ENCODE measurements at places on chromosomes 3 and 15.

DNA sequence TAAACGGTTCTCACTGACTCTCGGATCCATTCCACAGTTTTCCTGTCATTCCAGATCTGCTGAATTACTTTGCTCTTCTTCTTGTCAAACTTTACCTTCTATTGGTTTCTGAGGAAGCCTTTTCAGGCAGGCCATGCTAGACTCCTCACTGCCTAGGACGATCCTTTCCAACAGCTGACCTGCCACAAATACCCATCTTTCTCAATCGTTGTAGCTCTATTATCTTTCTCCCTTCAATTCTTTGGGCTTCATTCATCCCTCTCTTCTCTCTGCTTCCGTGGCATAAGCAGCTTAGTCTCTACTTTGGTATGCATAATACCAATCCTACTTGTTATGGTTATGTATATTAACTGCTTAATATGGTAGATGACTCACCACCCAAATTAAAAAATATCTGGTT lies 421.8 kb downstream of the NLGN1 start:
- no peak overlapping the region for H3K4me3 ChIP-seq
- no peak for DNase-seq
- H3K27me3 ChIP-seq = peaks cover 4% of the 10 kb centered on the region
- H3K27ac ChIP-seq = no peak overlapping the region
- H3K36me3 ChIP-seq = no peaks in the 10 kb centered on the region
- no peaks in the 10 kb centered on the region for H3K4me1 ChIP-seq

DNA sequence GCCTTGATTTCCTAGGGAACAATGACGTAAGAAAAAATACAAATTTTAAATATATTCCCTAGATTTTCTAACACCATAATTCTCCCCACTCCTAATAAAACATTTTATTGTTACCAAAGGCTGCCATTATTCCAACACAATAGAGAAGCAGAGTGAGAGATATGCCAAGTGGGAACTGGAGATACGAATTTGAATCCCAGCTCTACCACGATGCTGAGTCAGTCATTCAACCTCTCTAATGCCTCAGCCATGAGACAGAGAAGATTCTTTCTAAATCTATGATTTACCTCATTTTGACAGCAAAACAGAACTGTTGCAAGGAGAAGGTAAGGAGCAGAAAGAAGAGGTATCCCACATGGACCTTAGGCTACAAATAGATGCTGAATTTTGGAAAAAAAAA lies 112.5 kb downstream of the IGF2BP2 start:
- H3K4me3 ChIP-seq = no peak overlapping the region
- no peaks in the 10 kb centered on the region for H3K27me3 ChIP-seq
- H3K4me1 ChIP-seq = no peaks in the 10 kb centered on the region
- DNase-seq = no peak
- no peak overlapping the region for H3K27ac ChIP-seq

DNA sequence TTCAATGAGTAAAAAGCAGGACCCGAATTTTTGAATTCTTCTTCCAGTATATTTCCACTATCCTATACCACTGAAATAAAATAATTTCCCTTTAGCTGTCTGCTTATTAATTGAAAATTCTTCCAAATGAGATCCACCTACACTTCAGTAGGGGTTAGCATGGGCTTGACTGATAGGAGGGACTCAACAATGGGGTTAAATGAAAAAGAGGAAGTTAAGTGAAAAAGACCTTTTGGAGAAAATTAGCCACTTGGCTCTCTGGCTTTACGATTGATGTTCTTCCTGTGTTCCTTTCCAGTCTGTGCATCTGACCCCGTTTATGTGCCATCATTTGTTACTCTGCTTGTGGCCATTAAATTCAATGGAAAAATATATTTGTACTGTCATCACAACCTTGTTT lies 54.0 kb upstream of the GCNT3 start:
- no peaks in the 10 kb centered on the region for H3K27me3 ChIP-seq
- peaks cover 2% of the 10 kb centered on the region for H3K4me1 ChIP-seq
- no peak for DNase-seq
- H3K4me3 ChIP-seq = no peak overlapping the region
- H3K27ac ChIP-seq = no peak overlapping the region
- H3K36me3 ChIP-seq = no peaks in the 10 kb centered on the region

DNA sequence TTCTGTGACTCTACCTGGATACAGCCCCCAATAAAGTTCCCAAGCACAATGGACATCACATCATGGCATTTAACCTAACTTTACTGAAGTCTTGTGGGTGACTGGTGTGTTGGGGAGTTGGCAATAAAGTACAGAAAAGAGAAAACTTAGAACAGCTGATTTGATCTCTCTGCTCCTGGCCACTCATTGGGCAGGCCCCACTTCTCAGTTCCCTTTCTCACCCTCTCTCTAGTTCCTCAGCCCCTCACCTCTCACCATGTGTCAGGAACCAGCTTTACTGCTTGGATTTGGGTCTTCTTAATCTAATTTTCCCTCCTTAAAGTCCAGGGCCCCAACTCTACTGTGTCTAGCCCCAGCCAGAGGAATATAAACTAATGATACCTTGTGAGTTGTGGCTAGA lies 713 bp upstream of the MUC13 start:
- no peaks in the 10 kb centered on the region for H3K4me1 ChIP-seq
- H3K36me3 ChIP-seq = no peaks in the 10 kb centered on the region
- no peaks in the 10 kb centered on the region for H3K27me3 ChIP-seq
- H3K4me3 ChIP-seq = no peak overlapping the region
- H3K27ac ChIP-seq = no peak overlapping the region

DNA sequence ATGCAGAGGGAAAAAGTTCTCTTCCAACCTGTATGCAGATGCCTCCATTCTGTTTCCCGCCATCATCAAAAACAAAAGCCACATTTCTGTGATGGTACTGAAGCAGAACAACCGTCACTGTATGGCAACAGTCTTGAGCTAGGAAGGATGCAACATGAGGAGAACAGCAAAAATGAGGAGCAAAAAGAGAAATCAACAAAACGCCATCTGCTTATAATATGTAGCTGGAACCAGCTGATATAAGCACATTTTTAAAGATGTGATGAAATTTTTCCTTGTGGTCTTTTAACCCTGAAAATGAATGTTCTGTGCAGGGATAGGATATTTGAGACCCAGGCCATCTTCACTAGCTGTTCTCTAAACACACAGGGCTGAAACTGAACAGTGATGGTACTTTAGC lies 287.0 kb downstream of the ZIC4 start:
- no peaks in the 10 kb centered on the region for H3K27me3 ChIP-seq
- peaks cover 3% of the 10 kb centered on the region for H3K4me1 ChIP-seq
- H3K27ac ChIP-seq = no peak overlapping the region
- no peak overlapping the region for H3K4me3 ChIP-seq
- DNase-seq = no peak

DNA sequence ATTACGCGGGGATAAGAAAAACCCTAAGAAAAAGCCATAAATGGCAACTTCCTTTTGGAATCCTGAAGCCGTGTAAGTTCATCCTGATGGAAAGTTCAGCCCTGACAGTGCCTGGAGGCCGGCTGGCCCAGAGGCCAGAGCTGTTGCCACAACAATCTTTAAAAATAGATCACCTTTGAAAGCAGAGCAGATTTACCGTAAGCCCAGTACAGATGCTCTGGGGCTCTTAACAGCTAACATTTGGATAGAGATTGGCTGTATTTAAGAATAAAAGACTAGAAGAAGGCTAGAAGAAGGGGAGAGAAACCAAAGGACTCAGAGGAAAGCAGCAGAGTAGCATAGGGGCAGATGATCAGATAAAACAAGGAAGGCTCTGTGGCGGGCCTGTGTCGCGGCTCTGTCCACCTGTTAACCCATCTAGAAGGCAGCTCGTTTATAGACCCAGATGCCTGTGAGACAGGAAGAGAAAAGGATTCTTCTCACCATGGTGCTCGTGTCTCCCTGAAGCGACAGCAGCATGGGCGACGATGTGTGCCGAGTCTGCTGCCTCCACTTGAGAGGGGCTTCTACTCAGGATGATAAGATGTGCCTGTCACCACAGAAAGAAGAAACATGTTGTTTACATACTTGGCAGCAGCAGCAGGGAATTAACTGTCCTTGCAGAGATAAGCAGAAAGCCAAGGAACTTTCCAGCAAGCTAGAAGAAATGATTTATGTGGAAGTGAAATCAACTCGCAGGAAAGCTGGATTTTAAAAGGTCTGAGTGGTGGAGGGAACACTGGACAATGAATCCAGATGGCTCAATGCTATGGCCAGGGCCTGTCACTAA lies 69.9 kb downstream of the SYNM start:
- no peaks in the 10 kb centered on the region for H3K36me3 ChIP-seq
- H3K4me1 ChIP-seq = no peaks in the 10 kb centered on the region
- H3K27me3 ChIP-seq = no peaks in the 10 kb centered on the region
- H3K4me3 ChIP-seq = no peak overlapping the region
- no peak overlapping the region for H3K27ac ChIP-seq
- DNase-seq = no peak

GRCh38 chr15:72113347-72114031 lies 4.5 kb downstream of the MYO9A start:
- no peak for DNase-seq
- H3K4me1 ChIP-seq = no peaks in the 10 kb centered on the region
- no peak overlapping the region for H3K27ac ChIP-seq
- no peaks in the 10 kb centered on the region for H3K36me3 ChIP-seq
- no peak overlapping the region for H3K4me3 ChIP-seq

GRCh38 chr3:16883723-16884083 lies 1.1 kb upstream of the PLCL2 start:
- no peak for DNase-seq
- H3K4me1 ChIP-seq = peaks cover 17% of the 10 kb centered on the region
- peak overlapping the region; percentile 78 for H3K27ac ChIP-seq
- H3K36me3 ChIP-seq = no peaks in the 10 kb centered on the region

DNA sequence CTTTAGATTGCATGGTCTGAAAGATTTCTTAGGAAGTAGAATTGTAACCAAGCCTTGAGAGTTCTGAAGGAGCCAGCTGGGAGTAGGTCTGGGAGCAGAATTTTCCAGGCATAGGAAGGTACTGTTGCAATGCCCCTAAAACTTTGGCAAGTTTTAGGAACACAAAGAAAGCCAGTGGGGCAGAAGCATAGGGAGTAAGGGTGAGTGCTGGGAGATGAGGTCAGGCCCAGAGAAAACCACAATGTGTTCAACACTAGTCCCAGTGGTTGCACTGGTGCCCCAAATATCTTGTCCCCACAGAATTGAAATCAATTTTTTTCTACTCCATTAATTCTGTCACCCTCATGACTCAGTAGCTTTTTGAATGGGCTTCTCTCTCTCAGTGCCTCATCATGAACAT lies 120.7 kb upstream of the GALNT15 start:
- no peaks in the 10 kb centered on the region for H3K27me3 ChIP-seq
- no peak for DNase-seq
- H3K36me3 ChIP-seq = no peaks in the 10 kb centered on the region
- no peak overlapping the region for H3K4me3 ChIP-seq

DNA sequence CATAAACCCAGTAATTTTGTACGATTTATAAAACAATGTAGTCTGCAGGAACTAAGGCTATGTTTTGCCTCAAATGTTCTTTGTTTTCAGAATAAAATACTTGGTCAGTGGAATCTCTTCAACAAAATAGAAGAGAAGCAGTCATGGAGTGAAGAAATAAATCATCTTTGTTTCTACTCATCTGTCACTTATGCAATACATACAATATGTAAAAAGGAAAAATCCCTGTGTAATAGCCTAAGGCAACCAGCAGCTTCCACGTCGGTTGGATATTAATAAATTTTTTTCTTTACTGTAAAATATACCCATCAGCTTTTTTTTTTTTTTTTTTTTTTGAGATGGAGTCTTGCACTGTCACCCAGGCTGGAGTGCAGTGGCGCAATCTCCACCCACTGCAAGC lies 5.2 kb upstream of the WDR5B start:
- H3K36me3 ChIP-seq = peaks cover 4% of the 10 kb centered on the region
- H3K4me1 ChIP-seq = peaks cover 6% of the 10 kb centered on the region
- H3K27me3 ChIP-seq = no peaks in the 10 kb centered on the region
- no peak for DNase-seq

DNA sequence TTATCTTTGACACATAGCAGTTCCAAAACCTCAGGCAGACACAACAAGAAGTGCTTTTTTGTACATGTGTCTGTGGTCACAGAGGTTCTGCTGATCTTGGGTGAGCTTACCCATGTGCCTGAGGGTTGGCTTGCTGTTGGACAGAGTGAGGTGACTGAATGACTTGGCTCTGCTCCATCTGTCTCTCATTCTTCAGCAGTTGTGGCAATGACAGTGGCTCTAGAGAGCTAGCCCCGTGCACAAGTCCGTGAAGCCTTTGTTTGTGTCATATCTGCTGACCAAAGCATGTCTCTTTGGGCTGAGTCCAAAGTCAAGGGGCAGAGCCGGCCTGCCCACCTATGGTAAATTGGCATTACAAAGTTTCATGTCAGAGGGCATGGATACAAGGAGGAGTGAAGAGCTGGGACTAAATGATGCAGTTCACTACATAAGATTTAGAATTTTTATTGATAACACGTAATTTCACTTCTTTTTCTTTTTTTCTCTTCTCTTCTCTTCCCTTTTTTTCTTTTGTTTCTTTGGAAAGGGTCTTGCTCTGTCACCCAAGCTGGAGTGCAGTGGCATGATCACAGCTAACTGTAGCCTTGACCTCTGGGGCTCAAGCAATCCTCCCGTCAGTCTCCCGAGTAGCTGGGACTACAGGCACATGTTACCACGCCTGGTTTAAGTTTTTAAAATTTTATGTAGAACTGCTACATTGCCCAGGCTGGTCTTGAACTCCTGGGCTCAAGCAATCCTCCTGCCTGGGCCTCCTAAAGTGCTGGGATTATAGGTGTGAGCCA lies 77.9 kb downstream of the ITPR1 start:
- H3K4me1 ChIP-seq = no peaks in the 10 kb centered on the region
- no peaks in the 10 kb centered on the region for H3K36me3 ChIP-seq
- H3K27me3 ChIP-seq = no peaks in the 10 kb centered on the region
- H3K27ac ChIP-seq = no peak overlapping the region
- no peak for DNase-seq

- DNase-seq = no peak
- no peaks in the 10 kb centered on the region for H3K4me1 ChIP-seq
- no peaks in the 10 kb centered on the region for H3K36me3 ChIP-seq
Measured at GRCh38 chr3:49844464-49845183, 11.7 kb downstream of the TRAIP start.

DNA sequence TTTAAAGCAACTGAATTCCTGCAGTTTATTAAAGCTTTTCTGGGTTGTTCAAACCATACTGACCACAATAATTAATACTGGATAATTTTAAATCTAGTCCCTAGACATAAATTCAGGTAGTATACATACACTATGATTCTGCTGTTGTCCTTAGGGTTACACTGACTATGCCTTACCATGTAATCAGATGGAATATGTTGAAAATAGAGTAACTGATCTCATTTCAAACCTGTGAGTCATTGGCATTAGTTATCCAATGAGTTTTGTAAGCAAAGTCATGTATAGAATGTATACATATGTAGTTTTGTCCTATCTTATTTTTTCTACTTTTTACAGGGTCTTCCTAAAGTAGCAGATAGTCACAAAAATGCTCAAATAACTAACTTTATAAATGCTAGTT lies 517.1 kb upstream of the CCDC54 start:
- H3K27ac ChIP-seq = no peak overlapping the region
- H3K27me3 ChIP-seq = no peaks in the 10 kb centered on the region
- DNase-seq = no peak

DNA sequence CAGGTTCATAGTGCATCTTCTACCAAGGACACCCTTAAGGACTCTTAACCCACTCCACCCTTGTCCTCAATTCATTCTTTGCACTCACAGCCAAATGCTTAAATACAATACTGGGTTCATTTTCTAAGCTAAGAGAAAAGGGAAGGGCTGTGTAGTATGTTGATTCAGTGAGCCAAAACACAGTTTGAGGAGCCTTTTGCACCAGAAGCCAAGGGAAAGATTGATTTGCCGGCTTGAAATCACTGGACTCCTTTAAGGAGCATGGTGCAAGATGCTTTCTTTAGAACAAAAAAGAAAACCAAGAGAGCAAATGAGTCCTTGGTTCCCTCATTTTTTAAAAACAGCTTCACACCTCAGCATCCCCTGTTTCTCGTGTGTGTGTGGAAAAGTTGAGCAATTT lies 47.8 kb downstream of the BOC start:
- H3K27ac ChIP-seq = no peak overlapping the region
- H3K27me3 ChIP-seq = no peaks in the 10 kb centered on the region
- no peak overlapping the region for H3K4me3 ChIP-seq
- DNase-seq = no peak
- H3K36me3 ChIP-seq = no peaks in the 10 kb centered on the region
